Esophagus squamous epithelium (tissue), 5 donors: ENCODE measurements at places on chromosomes 2 and 18. TPM values are rescaled to one million over a fixed set of nuclear protein-coding genes. Genes with fewer than 3 reads are reported as not detected.

Gene CNRIP1
- total RNA-seq: 7.6 TPM

Gene CHPF
- total RNA-seq: 55.2 TPM

Gene UGT1A4
- 1.1 TPM for total RNA-seq

Gene TNFAIP6
- total RNA-seq: 0.95 TPM

Gene PPP1R1C
- total RNA-seq: not detected

Gene SALL3
- not detected for total RNA-seq

Gene EGR4
- total RNA-seq: not detected

Gene BZW1
- total RNA-seq: 129 TPM

Gene FBXO48
- total RNA-seq: 0.95 TPM

Gene FOSL2
- total RNA-seq: 170 TPM
